ENCODE measurements at places on chromosomes 4 and X.

DNA sequence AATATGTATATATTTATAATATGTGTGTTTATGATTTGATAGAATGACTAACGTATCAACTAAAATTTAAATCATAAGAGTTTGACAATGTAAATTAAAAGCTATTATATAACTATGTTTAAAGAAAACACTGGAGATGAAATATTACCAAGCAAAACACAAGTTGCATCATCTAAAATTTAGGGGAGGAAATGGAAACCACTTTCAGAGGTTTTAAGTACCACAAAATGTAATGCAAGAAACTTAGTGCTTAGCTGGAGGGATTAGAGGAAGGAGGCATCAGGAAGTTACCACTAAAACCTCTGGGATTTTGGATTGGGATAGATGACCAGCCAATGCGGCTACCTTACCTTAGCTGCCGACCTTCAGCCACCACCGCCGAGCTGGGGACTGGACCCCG, 1192.1 kb upstream of the PRKX start:
- DNase-seq = no peak

DNA sequence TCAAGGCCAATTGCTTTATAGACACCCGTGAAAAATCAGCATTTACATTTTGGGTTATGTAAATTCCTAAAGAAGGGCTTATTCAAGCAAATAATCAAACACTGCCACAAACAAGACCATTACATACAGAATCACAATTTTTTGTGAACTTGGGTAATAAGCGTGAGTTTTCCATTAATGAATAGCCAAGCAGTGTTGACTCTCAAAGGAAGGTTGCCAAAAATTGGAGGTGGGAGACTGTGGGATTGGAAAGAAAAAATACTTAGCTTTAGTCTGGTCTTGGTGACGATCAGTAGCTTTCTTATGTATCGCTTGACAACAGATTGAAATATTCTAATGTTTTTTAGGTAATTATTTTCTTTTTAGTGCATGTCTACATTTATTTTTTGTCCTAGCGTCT, 20.9 kb downstream of the LRRC66 start:
- DNase-seq = no peak

DNA sequence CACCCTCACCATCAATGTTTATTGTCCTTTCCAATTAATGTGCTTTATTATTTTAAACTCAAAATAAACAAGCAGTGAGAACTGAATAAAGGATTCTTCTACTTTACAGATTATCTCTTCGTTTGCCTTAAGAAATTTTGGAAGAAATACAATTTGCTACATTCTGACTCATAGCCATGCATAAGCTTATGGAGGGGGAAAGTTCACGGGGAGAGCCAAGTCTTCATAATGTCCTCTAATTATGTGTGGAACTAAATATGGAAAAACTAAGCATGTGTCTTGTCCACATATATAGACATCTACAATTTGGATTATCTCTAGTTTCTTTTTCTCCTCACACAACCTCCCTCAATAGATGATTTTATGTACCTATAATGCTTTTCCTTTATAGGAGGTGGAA, 17.5 kb downstream of the CXCL13 start:
- DNase-seq = no peak

DNA sequence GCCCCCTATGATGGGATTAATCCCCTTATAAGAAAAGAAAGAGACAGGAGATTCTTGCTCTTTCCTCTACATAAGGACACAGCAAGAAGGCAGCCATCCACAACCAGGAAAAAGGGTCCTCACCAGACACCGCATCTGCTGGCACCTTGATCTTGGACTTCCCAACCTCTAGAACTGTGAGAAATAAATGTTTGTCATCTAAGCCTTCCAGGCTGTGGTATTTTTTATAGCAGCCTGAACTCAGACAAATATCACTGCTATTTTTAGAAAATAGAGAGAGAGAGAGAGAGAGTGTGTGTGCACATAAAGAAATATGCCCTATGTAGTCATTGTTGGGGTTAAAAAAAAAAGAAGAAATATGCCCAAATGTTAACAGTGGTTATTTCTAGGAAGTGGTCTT, 104.2 kb downstream of the PAPSS1 start:
- DNase-seq = no peak

- no peak for DNase-seq
Observed at GRCh38 chr4:78809928-78810835, 34.0 kb downstream of the BMP2K start.

GRCh38 chrX:16653424-16653823, 3.5 kb downstream of the S100G start:
- no peak for DNase-seq

DNA sequence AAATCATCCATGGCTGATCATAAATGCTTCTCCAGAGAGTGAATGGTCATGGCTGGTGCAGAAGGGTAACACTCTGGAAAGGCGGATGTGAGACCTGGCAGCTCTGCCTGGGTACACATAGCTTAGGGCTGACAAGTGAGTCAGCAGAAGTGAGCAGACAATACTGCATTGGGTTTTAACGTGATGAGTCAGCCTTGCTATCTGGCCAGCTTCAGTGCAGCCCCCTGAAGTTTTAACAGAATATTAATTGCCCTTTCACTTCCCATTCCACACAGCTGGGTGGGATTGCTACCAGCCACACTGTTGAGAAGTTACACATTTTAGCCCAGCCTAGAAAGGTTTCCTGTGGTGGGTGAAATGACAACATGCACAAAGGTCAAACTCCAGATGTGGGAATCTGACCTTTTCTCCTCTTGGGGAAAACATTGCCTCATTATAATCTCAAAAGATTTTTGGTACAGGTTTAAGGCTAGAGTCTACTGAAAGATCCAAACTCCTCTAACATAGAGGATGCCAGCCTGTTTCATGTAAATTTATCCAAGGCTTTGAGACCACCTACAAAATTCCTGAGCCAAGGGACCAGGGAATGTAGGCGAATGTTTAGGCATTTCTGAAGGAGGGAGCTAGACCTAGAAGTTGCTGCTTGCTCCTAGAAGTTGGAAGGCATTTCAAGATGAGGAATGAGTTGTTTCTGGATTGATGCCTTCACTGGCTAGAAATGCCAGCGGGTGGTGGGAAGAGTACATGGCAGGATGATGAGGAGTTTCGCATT, 230.3 kb upstream of the PGRMC2 start:
- DNase-seq = no peak

GRCh38 chrX:103101299-103102042, 8.5 kb upstream of the NXF3 start:
- no peak for DNase-seq

DNA sequence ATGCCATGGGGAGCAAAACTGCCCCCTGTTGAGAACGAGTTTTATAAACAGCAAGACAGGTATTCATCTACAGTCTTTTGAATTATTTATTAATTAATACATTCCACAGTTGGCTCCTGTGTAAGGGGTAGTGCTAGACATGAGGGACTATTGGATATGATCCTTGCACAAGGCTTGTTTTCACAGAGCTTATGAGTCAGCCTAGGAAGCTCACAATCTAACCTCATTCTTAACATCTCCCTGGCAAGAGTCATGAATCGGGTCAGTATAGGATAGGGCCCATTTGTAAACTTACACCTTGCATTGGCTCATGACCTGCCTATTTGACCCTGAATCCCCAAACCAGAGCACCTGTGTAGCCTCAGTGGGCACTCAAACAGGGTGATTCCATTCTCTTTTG, 209.1 kb upstream of the HCCS start:
- no peak for DNase-seq

DNA sequence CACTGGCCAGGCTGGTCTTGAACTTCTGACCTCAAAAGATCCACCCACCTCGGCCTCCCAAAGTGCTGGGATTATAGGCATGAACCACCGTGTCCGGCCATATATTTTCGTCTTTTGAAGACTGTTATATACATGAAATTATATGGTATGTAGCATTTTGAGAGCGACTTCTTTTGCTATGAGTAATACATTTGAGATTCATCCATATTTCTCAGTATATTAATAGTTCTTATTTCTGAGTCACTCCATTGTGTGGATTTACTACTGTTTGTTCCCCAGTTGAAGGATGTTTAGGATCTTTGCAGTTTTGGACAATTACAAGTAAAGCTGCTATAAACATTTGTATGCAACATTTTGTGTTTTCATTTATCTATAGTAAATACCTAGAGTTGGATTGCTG, 34.9 kb downstream of the GNL3L start:
- no peak for DNase-seq

DNA sequence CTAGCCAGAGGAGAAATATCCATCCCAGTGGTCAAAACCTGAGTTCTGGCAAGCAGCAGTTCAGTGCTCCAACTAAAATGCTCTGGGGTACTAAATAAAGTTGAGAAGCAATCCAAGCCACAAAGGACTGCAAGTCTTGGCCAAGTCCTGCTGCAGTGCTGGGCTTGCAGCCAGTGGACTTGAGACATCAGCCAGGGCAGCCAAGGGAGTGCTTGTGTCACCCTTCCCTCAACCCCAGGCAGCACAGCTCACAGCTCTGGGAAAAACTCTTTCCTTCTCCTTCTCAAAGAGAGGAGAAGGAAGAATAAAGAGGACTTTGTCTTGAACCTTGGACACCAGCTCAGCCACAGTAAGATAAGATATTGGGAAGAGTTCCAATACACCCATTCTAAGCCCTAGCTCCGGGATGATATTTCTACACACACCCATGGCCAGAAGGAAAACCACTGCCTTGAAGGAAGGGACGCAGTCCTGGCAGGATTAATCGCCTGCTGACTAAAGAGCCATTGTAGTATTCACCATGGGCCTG, 99.8 kb downstream of the PTCHD1 start:
- no peak for DNase-seq

DNA sequence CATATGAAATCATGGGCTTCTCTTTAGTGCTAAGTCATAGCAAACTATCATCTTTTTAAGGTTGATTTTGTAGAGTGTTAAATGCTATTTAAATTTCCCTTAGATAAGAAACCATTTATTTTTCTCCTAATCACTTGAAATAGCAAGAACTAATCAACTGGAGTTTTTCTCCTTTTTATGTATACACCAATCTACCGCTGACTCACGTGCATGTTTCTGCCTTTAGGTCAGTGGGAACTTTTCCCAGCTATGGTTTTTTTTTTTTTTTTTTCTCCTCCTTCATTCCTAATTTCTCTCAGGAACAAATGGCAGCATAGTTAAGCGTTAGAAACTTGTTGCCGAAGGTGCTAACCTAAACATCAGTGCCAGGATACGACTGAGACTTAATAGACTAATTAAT, 176.4 kb downstream of the BMPR1B start:
- no peak for DNase-seq

DNA sequence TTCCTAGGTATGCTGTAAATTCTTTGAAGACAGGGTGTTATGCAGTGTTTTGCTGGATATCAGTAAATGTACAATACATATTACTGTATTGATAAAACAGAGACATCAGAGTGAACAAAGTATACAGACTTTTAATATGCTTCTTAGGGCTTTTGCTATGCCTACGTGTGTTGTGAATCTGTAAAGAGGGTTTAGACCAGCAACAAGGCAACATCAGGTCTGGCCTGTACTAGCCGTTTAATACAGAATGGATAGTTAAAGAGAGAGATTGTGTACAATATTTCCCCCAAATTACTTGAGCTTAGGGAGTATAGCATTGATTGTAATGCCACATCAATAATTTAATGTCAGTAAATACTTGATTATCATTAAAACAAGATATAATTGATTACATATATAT, 75.2 kb downstream of the PAQR3 start:
- DNase-seq = no peak

DNA sequence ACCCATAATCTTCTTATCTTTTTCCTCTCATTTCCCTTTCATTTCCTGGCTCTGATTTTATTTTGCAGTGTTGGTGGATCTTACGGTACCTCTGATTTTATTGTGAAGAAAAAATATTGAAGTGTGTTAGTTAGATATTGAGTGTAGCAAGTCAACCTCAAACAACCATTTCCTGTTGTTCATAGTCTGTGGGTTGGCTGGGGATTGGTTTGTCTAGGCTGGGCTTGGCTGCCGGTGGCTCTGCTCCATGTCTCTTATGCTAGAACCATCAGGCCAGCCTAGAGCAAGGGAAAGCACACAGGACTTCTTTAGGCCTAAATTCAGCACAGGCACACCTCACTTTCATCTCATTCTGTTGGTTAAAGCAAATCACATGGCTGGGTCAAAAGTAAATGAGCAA, 383.1 kb upstream of the LCORL start:
- no peak for DNase-seq

GRCh38 chr4:146582864-146583263, 55.8 kb upstream of the POU4F2 start:
- DNase-seq = no peak

GRCh38 chrX:17848545-17849265, 12.4 kb downstream of the RAI2 start:
- no peak for DNase-seq

GRCh38 chrX:75989806-75990590, 182.9 kb upstream of the PBDC1 start:
- no peak for DNase-seq

DNA sequence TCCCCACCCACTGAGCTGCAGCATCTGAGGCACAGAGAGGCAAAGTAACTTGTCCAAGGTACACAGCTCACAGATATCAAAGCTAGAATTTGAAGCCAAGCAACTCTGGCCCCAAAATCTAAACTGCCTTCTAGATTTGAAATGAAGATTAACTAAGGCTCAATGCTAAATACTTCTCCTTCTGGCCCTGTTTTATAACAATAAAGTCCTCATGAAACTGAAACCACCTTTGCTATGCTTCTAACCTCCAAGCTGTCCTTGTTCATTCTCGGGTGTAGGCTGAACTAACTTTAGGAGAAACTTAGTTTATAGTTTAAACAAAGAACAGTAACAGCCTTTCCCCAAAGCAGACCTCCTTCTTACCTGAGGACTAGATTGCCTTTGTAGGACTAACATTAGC, 93.6 kb downstream of the DCTD start:
- no peak for DNase-seq

DNA sequence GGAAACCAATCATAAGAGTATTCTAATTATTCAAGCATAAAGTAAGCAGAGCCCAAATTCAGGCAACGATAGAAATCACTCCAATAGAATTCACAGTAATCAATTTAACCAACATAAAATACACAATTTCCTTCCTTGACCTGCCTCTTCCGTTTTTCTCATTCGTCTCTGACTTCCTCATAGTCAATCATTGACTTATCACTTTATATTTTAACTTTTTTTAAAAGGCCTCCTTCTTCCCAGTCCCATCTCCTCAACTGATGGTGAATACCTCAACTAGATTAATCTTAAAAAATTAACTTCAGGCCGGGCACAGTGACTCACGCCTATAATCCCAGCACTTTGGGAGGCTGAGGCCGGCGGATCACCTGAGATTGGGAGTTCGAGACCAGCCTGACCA, 13.3 kb downstream of the CNOT6L start:
- DNase-seq = no peak
